Astrocyte of the spinal cord (primary cell): ENCODE measurements at places on chromosomes 6 and 20.
A peak's percentile ranks its signal among the peaks of the same experiment; 100 is the strongest.

DNA sequence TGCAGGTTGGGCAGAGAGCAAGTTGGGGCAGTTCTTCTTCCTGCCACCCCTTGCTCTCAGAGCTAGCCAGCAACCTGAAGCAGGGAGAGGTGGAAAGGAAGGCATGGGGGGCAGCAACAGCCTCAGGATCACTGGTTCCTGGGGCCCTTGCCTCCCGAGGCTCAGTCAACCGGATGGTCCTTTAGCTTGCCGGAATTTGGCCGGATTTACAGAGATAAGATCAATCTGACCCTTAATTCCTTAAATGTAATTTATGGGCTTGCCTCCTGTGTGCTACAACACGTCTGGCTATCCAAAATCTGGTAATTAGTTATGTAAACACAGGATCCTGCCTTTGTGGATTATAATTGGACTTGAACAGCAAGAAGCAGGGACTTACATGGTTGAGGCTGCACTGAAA lies 19.5 kb upstream of the TCP11 start:
- no peak for DNase-seq

GRCh38 chr20:64038565-64039292 lies 2.7 kb downstream of the C20orf204 start:
- DNase-seq: peak; percentile 34

DNA sequence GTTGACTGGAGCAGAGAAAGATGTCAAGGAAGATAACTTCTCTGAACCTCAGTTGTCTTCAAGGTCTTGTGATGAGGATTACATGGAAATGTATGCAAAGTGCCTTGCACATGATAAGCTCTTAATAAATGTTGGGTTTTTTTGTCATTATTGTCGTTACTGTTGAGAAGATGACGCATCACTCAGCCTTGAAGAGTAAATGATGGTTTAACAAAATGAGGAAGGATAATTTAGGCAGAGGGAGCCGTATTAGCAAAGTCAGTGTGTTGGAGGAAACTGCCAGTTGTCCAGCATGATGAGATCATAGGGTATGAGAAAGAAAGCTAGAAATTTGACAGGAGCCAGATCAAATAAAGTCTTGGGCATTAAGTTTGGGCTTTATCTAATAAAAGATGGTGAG lies 8.8 kb upstream of the SUPT3H start:
- no peak for DNase-seq

GRCh38 chr20:51259455-51259854 lies 236.5 kb upstream of the KCNG1 start:
- DNase-seq: no peak

- DNase-seq: no peak
Measured at GRCh38 chr6:2725364-2725988, 25.2 kb downstream of the MYLK4 start.

DNA sequence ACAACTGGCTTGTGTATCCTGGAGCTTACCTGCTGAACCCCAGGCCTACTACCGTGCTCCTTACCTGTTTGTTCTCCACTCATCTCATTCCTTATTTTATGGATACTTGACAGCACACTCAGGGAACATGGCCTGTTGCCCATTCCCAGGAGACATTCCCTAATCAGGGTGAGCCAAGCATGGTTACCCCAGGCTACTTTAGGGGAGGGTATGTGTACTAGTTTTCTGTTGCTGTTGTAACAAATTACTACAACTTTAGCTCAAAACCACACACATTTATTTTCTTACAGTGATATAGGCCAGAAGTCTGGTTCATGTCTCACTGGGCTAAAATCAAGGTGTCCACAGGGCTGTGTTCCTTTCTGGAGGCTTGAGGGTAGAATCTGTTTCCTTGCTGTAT lies 15.0 kb upstream of the TRAM2 start:
- DNase-seq: no peak

DNA sequence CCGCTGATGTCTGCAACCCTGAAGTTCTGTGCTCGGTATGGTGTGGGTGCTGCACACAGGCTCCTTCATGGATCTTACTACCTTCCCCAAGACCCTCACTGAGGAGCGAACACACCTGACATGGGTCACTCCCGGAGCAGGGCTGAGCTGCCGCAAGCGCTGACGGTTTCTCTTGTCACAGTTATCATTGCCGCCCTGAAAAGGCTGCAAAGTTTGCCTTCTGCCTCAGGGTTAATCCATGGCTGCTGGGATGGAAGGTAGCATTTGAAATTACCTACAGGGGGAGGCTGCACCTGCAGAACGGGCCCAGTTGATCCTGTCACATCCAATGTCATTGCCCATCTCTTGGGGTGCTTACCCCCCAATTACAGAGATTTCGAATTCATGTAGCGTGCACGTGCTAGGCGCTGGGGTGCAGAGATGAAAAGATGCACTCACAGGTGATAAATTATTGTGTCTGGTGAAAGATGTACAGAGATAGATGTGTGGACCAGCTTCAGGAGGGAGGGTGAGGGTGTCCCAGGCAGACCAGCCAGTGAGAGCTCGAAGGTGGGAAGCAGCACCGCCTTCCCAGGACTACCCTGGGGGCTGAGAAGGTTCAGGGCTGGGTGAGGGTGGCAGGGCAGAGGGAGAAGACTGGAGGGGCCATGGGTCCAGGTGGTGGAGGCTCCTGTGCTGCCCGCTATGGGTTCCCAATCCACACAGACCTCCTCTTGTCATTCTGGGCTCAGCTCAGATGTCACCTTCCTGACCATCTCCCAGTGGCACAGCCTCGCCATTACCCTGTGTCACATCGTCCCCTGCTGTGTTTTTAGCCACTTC lies 120.1 kb downstream of the SYCP2 start:
- DNase-seq: no peak

DNA sequence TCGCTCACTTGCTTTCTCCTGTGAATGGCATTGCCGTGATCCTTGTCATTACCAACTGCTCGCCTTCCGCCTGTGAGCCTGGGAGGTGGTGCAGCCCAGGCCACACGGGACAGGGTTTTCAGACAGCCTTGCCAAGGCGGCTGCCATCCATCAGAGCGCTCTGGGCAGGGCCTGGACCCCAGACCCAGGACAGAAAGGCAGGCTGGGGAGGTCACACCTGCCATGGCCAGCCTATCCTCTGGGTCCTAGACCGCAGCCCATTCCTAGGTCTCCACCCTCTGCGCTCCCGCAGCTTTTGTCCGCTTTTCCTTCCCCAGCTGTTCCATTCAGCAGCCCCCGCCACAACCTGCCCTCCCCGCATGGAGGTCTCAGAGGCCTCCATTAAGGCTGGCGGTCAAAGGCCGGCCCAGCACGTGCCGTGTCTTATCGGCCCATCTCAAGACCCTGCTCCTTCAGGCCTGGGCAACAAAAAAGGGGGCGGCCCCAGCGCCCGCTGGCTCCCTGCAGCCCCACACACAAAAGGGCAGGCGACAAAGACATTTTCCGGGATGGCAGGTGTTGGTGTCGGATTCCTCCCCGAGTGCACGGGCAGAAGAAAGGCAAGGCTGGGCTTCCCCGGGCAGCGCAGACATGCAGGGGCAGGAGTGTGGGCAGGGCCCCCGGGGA lies 28.1 kb downstream of the INSM1 start:
- DNase-seq: no peak

- peak; percentile 87 for DNase-seq
Measured at GRCh38 chr20:41136680-41137613, at the start of gene PLCG1. Gene PLCG1 (plus strand): TSS chr20:41137543. CDS start chr20:41137642, 99 bp downstream.

DNA sequence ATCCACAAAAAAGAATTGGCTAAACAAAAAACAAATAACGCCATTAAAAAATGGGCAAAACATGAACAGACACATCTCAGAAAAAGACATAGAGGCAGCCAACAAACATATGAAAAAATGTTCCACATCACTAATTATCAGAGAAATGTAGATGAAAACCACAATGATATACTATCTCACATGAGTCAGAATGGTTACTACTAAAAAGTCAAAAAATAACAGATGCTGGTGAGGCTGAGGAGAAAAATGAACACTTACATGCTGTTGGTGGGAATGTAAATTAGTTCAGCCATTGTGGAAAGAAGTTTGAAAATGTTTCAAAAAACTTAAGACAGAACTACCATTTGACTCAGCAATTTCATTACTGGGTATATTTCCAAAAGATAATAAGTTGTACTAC lies 430.1 kb upstream of the JAG1 start:
- no peak for DNase-seq

DNA sequence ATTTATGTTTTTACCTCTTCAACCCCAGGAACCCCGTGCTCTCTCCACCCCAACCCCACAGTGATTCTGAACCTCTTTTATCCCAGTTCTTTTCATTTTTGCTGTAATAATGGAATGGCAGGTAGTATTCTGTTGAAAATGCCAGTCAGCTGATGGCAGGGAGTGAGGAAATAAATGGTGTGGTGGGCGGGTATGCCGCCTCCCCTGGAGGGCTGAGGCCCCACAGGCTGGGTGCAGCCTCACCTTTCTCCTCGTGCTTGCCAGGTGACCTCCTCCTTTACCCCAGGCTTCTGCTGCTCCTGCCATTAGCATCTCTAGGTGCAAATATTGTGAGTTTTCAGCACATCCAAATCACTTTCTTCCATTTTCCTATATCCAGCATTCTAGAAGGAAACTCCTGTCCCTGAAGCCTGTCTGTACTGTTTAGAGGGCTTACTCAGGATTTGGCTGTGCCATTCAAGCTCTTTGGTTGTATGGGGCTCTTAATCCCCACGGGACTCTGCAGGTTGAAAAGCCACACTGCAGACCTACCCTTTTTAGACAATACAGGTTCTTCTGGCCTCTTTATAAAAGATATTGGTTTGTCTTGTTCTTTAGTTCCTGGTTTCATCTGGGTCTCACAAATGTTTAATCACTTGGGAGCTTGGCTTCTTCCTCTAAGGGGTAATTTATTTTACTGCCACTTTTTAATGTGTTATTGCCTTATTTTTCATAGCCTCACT lies 201.8 kb downstream of the JARID2 start:
- no peak for DNase-seq

- no peak for DNase-seq
Measured at GRCh38 chr6:1255636-1256365, 56.1 kb upstream of the FOXQ1 start.

DNA sequence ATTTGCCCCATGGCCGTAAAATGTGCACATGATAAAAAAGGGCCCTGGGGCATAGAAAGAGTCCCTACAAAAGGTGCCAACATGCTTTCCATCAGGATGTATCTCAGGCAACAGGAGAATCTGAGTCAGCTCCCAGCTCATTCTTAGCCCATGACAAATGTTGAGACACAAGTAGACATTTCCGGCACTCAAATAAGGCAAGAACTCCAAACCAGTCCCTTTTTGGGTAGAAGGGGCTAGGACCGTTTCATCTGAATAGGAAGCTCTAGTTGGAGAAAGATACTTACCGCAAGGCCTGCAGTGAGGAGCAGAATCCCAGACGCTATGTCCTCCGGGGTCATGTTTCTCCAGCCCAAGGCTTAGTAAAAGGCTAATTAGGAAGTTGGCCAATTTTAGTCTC lies 261.0 kb upstream of the RIN2 start:
- DNase-seq: peak; percentile 38

- peak; percentile 76 for DNase-seq
Measured at GRCh38 chr6:80174900-80175572, 68.6 kb downstream of the BCKDHB start.

DNA sequence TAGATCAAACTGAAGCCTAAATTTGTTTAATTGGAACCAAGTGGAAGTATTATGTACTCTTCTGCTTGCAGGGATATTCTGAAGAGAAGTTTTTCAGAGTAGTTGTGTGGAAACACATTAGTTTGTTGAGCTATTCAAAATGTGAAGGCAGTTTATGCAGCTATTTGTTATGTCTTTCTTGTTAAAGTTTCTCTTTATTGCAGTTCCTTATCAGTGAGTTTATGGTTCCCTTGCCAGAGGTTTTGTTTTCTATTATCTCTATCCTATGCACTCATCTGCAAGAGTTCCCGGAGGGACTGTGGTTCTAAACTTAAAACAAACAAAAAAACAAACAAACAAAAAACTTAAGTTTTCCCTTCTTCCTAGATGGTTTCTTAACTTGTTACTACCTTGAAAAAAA lies 143.7 kb upstream of the SLC22A16 start:
- no peak for DNase-seq

DNA sequence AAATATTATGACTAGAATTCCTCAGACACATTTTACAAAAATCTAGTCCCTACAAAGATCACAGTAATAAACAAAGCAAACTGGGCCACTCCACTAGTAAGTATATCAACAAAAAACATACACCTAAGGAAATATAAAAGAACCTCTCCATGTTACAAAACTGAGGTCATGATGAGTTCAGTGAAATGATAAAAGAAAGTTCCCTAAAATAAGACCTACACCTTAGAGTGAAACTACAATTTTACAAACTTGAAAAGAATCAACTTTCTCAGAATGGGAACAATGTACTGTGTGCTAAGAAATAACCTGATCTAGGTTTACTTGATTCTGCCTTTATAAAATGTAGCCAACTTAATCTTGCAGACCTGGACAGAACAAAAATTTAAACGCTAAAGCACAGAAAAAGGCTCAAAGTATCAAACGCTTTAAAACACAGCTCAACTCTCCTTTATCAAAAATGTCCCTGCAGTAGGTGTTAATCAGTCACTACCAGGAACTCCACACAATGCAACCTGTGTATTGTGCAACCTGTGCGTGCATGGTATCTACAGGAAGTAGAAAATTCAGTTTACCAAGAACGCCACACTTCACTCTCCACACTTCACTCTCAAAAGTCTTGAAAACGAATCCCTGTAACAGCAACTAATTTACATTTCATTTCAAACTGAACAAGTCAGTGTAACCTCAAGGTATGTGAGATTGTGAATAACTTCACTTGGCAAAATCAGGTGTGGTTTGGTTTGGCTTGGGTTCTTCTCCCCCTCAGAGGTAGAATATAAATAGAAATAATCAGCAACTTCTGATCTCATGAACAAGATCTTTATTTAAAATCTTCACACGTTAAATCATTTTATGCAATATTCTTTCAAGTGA lies 1.8 kb downstream of the RALGAPA2 start:
- no peak for DNase-seq

GRCh38 chr6:102761872-102762271 lies 1368.4 kb downstream of the GRIK2 start:
- DNase-seq: no peak

GRCh38 chr6:151285122-151285521 lies 45.4 kb downstream of the AKAP12 start:
- DNase-seq: peak; percentile 74

- peak; percentile 43 for DNase-seq
Measured at GRCh38 chr6:37550191-37550831, 50.6 kb upstream of the CCDC167 start.

DNA sequence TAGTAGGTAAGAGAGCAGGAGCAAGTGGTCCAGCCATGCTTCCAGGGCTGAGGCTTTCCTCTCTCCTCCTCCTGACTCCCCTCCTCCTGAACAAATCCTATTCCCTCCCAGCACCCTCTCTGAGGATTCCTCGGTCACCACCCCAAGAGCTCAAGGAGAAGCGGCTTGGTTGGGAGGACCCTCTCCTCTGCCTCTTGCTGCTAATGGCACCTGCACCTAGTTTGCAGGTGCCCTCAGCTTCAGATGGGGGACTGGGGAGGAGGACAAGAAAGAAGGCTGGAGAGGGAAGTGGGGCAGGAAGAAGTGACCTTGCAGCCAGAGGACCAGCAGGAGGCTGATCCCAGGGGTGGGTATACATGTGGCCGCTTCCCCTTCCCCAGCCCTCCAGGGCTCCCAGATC lies 17.5 kb downstream of the NCR2 start:
- DNase-seq: no peak

- no peak for DNase-seq
Measured at GRCh38 chr6:1327630-1328029, 15.7 kb downstream of the FOXQ1 start.
